Naive thymus-derived CD8-positive, alpha-beta T cell (primary cell): ENCODE measurements at places on chromosomes 3 and 15.
A peak's percentile ranks its signal among the peaks of the same experiment; 100 is the strongest.

DNA sequence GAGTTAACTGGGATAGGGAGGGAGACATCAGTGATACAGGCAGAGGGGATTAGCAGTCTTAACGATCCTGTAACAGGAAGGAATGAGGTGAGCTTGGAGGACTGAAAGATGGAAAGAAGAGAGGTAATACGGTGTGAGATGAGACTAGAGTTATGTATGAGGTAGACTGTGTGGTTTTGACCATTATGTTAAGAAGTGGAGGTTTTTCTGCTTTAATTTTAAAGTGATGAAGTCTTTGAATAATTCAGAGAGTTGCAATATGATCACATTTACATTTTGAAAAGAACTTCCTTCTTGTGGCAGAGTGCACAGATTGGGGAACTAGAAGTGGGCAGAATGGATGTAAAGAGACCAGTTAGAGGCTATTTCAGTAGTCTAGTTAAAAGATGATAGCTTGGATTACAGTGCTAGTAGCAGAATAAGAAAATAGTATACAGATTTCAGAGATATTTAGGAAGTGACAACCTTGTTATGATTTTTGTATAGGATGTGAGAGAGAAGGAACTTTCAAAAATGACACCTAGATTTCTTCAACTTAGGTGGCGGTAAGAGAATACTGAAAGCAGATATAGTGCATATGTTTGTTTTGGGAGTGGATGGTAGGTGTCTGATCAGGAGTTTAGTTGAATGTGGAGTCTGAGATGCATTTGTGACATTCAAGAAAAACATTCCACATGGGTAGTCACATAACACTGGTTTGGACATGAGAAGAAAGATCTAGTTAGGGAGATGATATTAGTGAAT is 40.5 kb downstream of the STT3B start:
- no peak for DNase-seq

DNA sequence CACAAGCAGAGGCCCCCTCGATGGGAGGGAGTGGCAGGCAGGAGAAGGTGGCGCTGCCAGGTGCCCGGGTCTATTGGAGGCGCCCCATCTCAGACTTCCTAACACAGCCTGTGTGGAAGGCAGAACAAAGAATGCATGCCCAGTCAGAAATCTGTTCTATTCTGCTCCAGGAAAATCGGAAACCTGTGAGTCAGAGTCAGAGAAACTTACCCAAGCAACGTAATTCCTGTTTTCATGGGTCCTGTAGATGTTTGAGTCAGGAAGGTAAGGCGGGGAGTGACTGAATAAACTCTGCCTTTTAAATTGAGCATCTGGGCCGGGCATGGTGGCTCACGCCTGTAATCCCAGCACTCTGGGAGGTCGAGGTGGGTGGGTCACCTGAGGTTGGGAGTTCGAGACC is 13.7 kb downstream of the MAP6D1 start:
- DNase-seq: no peak

- DNase-seq: no peak
These were observed 243.7 kb downstream of the CADPS start for GRCh38 chr3:62631488-62631887.

DNA sequence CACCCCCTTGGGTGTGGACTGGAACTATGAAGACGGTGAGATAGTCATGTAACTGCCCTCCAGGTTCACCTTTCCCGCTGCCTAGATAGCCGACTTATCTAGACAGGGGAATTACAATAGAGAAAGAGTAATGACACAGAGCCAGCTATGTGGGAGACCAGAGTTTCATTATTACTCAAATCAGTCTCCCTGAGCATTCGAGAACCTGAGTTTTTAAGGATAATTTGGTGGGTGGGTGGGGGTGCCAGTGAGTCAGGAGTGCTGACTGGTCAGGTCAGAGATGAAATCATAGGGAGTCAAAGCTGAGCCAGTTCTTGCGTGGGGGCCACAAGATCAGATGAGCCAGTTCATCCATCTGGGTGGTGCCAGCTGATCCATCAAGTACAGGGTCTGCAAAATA is 19.7 kb upstream of the DNAJC19 start:
- DNase-seq: no peak

GRCh38 chr3:35773417-35773816 is 134.1 kb downstream of the ARPP21 start:
- no peak for DNase-seq

DNA sequence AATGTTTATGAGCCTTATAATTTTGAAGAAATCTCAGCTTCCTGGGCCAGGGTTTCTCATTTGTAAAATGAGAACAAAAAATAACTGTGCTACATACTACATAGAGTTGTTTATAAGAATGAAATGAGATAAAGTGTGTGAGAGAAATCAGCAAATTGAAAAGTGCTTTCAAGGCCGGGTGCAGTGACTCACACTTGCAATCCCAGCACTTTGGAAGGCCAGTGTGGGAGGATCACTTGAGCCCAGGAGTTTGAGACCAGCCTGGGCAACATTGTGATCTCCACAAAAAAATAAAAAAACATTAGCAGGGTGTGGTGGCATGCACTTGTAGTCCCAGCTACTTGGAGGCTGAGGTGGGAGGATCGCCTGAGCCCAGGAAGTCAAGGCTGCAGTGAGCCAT is 22.4 kb downstream of the FOXB1 start:
- DNase-seq: no peak

DNA sequence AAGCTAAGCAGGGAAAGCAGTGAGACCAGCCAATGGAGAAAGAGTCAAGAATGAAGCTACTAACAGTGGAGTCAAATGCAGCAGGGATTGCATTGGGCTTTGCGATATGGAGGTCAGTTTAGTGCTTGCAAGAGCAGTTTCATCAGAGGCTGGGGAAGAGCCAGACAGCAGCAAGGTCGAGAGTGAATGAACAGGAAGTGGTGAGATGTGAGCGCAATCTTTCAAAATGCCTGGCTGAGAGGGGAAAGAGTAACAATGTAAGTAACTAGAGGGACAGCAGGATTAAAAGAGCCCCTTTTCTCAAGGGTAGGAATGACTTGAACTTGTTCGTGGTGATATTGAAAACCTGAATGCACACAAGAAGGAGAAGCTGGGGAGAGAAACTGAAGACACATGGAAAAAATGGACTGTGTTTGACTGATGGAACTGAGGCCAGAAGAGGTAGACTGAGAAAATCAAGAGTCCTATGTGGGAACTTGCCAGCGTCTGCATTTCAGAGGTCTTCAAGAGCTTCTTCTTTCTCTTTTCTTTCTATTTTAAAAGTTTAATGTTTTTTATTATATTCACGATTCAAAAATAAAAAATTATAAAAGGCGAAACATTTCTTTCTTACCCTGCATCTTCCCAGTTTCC is 30.6 kb upstream of the GPR160 start:
- DNase-seq: peak; percentile 54

GRCh38 chr3:144375088-144375487 is 403.5 kb downstream of the DIPK2A start:
- DNase-seq: no peak

- DNase-seq: no peak
These were observed 998.6 kb upstream of the EPHA6 start for GRCh38 chr3:95815828-95816227.

- no peak for DNase-seq
These were observed 68.0 kb downstream of the MDFIC2 start for GRCh38 chr3:70244422-70244821.

DNA sequence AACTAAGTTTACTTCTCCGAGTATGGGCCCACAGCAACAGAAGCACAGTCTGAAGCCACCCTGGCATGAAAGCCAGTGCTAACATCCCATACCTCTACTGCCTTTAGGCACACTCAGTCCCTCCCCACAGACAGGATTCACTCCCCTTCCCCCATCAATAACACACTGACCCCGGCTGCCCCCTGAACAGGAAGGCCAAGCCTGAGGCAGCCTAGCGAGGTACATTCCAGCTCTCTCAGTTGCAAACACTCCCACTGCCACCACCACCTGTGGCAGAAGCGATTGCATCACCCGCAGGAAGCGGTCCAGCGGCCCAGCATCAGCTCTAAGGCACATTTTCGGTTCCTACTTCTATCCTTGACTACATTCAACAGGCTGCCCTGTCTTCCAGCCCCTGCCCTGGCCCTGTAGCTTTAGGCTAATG is 7.0 kb upstream of the BMF start:
- DNase-seq: no peak

GRCh38 chr15:30872341-30872748 is 31.4 kb upstream of the FAN1 start:
- no peak for DNase-seq

- no peak for DNase-seq
These were observed 1.4 kb downstream of the LYSMD2 start for GRCh38 chr15:51736069-51736468.

GRCh38 chr3:113431811-113432210 is 9.5 kb downstream of the CFAP44 start:
- no peak for DNase-seq

- DNase-seq: no peak
These were observed 152.6 kb downstream of the BBX start for GRCh38 chr3:107675233-107675900.

DNA sequence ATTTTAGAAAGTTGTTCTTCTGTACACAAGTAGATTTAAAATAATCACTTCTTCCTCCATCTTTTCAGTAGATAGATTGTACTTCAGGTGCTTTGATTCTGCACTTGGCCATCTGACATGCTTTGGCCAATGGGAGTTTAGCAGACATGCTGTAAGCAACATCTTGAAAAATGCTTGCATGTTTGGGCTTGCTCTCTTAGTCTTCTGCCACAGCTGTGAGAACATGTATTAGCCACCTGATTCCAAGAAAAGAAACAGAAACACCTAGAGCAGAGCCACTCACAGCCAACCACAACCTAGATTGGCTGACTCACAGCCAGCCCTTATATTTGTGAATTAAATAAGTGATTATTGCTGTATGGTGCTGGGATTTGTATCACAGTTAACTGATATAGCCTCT is 70.2 kb upstream of the GADL1 start:
- DNase-seq: no peak

DNA sequence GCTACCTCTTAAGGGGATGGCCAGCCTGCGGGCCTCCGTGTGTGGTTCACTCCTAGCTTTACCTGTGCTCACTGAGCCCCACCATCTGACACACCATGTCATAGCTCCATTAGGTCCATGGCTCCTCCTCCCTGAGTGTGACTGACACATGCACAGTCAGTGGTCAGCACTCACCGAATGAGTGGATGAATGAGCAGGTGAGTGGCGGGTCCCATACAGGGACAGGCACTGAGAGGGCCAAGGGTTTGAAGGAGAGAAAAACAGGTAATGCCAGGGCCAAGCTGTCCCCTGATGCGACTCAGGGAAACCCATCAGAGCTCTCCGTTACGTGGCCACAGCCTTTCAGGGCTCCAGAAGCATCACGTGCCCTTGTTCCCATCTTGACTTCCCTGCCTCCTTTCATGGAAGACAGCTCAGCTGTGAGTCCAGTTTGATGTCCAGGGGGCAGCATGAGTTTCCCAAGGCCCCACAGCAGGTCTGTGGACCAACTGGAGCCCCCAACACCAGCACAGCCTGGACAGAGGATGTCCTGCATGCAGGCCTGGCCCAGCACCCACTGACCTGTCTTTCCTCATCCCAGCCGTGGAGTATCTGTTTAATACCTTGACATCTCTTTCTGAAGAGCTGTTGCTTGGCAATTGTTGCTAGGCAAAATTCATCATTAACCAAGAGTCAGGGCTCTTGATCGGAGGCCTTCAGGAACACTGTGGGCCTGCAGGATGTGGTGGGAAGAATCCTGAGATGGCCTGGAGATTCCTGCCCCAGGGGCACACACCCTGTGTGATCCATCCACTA is 84.4 kb downstream of the PLXNA1 start:
- peak; percentile 34 for DNase-seq

DNA sequence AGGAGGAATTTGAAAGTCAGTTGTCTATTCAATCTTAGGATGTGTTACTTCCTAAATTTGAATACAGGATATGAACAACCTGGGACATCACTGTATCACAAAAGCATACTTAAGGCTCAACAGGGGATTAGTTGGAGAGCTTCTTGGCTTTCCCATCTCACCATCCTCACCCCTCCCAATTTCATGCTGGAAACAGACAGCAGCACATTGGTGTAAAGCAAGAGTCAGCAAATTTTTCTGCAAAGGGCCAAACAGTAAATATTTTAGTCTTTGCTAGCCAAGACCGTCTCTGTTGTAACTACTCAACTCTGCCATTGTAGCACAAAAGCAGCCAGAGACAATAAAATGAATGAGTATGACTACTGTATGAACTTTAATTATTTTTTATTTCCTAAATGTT is 94.9 kb downstream of the ERC2 start:
- DNase-seq: no peak

GRCh38 chr3:109825971-109826810 is 488.8 kb upstream of the DPPA4 start:
- DNase-seq: no peak

GRCh38 chr3:161423911-161424522 is 52.7 kb upstream of the SPTSSB start:
- DNase-seq: no peak

DNA sequence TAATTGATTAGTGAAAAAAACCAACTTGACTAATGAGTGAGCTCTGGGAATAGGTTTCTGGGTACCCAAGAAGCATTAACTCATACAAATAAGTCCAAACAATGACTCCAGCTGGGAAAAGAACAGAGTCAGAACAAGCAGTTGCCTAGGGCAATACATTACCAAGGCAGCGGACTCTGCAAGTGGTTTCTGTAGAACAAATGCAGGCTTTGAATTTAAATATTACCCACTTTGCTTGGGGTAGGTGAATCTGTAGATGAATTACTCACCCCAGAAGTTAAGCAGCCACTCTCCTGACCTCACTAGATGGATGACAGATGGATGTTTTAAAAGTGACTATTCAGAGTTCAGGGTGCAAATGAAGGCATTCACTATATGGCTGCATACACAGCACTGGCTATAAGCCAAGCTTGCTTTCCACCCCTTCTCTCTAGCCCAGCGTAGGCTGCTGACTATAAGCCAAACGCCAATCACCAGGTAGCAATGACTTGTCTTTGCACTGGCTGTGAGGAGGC is 73.1 kb upstream of the BHLHE40 start:
- DNase-seq: no peak

DNA sequence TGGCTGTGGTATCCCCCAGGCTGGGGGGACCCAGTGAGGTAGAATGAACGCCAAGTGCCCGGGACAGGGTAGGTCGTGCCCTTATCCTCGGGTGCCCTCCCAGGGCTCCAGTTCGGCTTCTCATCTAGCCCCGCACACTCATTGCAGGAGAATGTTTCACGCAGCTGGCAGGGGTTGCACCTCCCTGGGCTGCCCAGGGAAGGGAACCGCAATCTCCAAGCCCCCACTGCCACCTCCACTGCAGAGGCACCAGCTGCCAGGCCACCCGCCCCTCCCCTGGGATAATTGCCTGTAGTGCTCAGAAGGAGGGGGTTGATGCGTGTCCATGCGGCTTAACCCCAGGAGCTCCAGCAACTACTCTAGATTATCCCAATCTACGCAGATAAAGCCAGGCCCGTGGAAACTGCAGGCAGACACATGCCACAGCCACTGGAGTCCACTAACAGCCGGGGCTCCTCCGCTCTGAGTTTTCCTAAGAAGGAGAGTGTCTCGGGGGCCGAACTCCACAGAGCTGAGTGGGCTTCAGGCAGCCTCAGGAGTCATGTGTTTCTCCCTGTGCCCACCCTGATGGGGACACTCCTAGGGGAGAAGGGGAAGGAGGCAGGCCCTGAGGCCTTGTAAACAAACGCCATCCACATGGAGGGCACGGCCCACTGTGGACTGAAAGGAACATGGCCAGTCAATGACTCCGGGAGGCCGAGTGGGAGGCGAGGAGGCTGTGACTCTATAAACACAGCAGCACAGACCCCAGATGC is 137.2 kb upstream of the IQSEC1 start:
- no peak for DNase-seq

- DNase-seq: peak; percentile 28
These were observed 2.1 kb upstream of the OXSR1 start for GRCh38 chr3:38163117-38163840.
